Activated naive CD8-positive, alpha-beta T cell treated with anti-CD3 and anti-CD28 coated beads, Interleukin-2, amount 50 U/mL, for 16 hours (primary cell): ENCODE measurements at places on chromosomes 6 and 20.

DNA sequence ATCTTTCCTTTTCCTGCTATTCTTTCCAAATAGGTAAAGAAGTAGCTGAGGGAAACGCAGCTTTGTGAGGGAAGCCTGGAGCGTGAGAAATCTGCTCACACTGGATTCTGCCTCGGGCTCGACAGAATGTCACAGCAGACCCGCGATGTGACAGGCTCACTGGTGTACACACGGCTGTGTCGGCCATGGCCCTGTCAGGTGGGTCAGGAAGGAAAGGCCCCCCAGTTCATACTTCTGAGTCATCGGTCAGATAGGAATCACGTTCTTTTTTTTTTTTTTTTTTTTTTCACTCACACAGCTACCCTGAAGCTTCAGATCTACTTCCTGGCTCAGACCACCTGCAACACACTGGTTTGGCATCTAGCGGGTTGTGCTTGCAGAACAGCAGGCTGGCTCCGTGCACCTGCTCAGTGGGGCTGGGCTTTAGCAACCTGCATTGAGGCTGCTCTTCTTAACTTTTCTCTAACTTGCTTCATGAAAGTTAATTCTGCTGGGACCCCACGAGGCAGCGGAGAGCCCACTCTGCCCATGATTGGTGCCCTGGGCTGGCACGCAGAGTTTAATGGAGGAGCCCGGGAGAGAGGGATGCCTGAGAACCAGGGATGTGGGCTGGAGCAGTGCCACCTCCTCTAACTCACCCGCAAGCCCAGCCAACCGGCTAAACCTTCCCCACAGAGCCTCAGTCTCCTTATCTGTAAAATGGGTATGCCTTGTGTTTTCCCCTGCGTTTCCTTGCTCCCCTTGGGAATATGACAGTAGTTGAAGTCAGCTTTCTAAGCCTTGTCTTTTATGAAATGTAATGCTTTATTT lies 61.5 kb upstream of the FNDC1 start:
- DNase-seq: no peak

- DNase-seq: no peak
Observed at GRCh38 chr20:23090147-23090546, 4.0 kb upstream of the CD93 start.

DNA sequence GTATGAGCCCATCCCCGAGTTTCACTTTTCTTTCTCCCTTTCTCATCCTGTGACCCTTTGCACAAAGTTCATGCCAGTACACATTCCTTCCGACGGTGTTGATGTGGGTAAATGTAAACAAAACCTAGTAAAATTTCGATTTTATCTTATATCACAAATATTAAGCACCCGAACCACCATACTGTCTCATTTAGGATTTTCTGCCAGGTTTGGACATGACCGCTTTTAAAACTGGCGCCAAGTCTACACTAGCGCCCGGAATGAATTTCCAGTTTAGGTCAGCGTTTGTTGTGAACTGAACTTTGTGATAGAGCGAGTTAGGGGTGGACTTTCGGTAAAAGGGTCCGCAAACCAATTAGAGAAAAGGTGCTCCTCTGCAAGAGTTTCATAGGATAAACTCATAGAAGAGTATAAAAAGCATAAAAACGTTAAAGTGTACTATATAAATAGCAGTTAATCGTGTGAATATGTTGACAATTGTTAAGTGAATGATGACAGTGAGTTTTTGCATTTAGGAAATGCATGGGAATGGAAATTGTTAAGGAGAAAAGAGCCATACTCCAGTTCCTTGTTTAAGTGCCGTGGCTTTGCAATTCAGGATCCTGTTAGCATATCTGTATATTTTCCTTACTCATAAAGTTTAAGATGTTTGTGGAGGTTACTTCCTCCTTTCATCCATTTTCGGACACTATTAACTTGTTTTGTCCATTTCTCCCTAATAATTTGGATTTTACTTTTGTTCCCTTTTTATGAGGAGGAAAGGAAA lies 937 bp downstream of the AKAP7 start:
- no peak for DNase-seq

DNA sequence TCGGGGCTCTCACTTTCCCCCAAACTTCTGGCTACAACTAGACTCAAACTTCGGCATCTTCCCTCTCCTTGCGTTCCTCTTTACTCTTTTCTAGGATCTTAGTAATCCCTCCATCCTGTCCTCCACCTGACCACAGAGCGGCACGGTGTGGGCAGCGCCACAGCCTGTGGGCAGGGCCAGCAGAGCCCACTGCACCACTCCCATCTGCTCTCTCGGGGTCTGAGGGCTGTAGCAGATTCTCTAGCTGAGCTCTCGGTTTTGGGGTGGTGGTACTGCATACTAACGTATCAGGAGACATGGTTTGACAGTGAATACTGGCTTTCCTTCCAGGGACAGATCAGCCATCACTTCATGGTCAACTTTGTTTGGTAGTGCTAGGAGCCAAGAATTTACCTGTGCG lies 57.4 kb downstream of the EZR start:
- no peak for DNase-seq

DNA sequence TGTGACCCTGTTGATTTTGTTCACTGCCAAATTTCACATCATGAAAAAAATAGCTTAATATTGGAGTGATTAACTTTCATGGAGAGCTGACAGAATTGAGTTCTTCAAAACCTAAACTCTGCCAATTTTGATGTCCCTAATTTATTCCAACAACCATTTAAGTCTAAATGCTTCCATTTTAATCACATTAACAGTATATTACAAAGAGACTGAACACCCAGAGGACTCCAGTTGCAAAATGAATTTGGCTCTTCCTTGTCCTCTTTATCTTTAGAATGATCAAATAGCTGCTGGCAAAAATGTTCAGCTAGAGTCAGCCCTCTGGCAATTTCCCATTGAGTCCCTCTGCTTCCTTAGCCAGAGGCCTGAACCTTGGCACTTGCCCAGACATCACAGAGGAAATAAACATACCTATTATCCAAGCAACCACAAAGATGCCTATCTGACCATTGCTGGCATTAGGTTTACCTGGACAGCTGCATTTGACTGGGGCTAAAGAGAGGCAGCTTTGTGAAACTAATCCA lies 299.0 kb upstream of the STXBP5 start:
- DNase-seq: no peak

- no peak for DNase-seq
Observed at GRCh38 chr20:59824711-59825562, 108.5 kb downstream of the SYCP2 start.

DNA sequence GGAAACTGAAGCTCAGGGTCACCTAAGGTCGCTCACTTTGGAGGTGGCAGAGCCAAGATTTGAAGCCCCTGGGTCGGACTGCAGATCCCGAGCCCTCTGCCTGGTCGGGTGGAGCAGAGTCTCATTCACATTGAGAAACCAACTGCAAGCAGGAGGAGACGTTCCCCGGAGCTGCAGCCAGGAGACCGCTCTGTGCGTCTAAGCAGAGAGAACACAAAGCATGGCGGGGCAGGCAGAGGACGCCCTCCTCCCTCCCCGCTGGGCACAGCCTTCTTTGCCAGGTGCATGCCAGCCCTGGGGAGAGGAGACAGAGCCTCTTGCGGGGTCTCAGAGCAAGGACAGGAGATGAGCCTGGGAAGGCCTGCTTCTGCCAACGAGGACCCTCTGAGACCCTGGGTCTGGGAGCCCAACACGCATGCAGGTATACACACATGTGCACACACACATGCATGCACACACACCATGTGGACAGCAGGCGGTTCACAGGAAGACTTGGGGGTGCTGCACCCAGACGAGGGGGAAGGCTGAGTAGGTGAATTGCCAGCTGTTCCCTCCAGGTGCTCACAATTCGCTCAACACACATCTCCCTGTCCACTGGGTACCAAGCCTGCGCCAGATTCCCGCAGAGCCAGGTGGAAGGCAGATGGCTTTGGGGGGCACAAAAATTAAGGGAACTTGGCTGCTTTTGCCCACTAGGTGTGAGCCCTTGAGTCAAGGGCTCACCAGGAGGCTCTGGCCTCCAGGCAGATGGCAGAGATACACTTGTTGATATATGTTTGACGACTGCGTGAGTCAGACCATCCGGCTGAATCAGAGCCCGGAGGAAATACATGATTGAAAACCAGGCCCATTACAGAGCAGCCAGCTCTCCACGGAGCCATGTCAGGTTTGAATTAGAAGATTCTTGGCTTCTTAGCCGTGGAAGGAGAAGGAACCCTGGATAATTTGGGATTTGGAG lies 5.5 kb upstream of the NTSR1 start:
- no peak for DNase-seq

DNA sequence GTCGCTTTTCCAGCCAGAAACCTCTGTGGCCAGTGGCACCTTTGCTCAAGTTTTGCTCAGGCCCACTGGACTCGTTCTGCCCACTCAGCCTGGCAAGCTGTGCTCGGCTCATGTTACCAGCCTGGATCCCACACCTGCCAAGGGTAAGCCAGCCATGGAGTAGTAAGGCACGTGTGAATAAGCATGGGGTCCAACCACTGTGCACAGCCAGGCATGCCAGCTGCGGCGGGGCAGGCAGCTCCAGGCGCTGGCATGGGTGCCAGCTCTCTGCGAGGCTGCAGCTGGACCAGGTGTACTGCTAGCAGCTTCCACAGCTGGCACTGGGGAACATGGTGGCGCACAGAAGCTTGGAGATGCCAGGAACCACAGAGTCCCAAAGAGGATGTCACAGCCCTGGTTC lies 32.1 kb upstream of the PDYN start:
- no peak for DNase-seq

DNA sequence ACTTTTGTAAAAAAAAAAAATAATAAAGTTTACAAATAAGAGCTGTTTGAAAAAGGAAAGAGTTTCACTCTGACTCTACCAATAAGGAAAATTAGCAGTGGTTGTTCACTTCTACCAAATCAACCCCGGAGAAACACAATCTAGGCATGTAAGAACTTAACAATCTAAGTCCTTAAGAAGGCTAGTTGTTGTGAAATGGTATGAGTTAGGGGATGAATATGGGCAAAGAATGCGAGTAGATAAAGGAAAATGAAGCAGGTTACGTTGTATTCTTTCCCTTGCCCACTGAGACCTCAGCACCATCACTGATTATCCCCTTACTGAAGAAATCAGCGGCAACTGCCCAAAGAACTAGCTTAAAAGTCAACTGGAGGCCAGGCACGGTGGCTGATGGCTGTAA lies 15.4 kb downstream of the MOCS1 start:
- DNase-seq: no peak

DNA sequence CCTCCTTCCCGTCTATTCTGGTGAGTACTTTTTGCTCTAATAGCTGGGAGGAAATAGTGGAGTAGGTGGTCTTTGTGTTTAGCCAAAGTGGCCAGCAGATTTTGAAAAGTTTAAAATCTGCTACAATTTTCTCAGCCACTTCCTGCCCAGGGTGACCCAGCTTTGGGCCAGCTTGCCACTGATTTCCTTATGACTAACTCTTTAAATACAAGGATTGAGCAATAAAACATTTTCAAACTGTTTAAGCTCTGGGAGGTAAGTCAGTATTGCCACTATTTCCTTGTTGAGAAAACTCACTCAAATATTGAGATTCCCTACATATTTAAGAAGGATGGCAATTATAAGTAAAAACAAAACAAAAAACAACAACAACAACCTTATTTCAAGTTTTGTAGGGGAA lies 54.5 kb downstream of the TRMT11 start:
- DNase-seq: no peak

DNA sequence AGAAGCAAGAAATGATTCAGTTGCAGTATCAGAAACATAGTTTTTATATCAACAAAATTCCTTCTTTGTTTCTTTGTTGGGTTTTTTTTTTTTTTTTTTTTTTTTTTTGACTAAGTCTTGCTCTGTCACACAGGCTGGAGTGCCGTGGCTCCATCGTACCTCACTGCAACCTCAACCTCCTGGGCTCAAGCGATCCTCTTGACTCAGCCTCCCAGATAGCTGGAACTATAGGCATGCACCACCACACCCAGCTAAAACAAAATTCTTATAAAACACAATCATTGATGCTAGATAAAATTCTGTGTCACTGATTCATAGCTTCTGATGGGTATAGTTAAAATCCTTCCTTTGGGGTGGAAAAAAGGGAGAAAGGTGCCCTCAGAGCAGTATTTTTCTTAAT lies 110.3 kb upstream of the TNFAIP3 start:
- no peak for DNase-seq

DNA sequence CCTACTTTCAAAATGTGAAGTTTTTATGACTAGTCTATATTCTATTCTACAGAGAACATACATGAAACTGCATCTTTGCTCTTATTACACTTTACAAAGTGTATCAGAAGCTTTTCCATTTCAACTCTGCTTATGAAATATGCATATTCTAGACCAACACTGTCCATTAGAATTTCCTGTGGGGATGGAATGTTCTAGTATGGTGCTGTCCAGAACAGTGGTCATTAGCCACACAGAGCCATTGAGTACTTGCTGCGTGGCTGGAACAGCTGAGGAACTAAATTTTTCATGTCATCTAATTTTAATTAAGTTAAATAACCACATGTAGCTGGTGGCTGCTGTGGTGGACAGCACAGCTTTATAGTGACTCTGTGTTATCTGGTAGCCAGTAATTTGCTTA lies 105.9 kb upstream of the PDE10A start:
- DNase-seq: no peak

DNA sequence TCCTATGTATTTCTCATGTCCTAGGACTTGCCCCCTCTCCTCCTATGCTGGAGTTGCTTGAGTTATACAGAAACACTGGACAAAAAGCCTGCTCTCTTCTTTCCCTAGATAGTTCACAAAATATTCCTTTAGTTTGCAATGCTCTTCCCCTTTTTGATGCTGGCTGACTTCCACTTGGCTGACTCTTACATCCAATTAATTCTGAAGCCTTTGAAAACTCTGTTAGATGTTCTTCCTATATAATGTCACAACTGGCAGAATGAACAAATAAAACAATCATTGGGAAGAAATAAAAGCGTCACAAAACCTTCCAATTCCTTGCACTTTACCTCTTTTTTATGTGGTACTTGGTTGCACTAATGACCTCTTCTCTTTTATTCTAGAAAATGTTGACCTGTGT lies 253.8 kb upstream of the CITED2 start:
- DNase-seq: no peak

DNA sequence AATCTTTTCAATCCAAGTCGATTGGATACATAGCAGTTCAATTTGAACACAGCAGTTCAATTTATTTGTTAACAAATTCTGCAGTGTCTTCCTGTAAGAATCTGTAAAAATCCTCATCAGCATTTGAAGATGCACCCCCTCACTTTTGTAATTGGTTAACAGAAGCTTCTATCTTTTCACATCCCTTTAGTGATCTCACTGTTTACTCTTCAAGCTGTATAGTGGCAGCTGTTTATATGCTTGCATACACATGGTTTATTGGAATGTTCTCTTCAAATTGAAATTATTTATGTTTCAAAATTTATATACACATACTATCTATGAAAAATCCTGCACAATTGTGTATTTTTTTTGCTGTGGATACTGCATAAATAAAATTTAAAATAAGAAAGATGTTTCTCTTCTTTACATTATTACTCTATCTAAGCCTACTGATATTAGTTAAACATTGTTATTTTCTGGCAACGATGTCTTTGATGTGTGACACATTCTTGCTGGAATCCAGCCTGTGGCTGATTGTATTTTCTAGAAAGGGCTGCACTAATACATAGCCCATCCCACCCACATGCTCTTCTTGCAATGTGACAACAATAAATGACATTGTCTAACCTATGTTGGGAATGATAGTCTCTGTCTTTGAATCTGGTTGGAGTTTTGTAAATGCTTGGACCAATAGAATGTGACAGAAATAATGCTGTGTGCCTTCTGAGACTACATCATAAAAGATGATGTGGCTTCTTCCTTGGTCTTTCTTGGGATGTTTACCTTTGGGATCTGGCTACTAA lies 573.0 kb downstream of the CD109 start:
- no peak for DNase-seq
